ENCODE measurements at places on chromosomes 7 and 10.

- DNase-seq: no peak
Measured at GRCh38 chr10:20350509-20350908, 534.3 kb downstream of the PLXDC2 start.

- no peak for DNase-seq
Measured at GRCh38 chr10:31129271-31129670, 97.6 kb upstream of the ZNF438 start.

DNA sequence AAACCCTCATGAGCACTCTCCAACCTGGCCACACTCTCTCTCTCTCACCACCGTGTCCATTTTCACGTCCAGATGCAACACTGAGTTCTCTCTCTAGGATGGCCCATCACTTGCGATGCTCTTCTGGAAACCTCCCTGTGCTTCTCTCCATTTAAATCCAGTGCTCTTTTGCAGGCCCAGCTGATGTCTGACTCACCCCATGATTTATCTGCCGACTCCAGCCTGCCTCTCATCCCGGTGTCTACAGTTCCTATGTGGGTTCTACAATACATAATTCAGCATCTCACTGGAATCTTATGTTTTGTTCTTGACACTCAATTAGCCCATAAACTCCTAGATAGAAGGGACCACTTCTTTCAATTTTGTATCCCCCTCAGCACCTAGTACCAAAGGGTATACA is 5.0 kb downstream of the TPK1 start:
- DNase-seq: no peak

GRCh38 chr7:131057015-131057793 is 270.5 kb upstream of the MKLN1 start:
- DNase-seq: no peak
